Suppressor macrophage treated with lipopolysaccharide for 4 hours (primary cell): ENCODE measurements at places on chromosomes 11 and 22.
A peak's percentile ranks its signal among the peaks of the same experiment; 100 is the strongest.

DNA sequence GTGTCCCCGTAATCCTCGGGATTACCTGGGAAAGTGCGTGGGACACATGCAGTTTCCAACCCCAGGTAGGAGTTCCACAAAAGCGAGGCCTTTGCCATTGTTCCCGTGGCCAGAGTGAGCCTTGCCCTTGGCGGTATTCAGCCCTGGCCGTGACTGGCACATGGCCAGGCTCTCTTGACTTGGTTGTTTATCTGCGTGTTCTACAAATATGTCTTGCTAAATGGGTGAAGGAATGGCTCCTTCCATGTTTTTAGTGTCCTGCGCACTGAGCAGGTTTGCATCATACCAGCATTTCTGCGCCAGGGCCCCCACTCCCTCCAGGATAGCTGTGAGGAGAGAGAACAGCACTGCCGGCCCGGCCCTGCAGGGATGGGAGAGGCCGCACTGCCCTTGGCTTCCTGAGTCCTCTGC lies 20.0 kb downstream of the POLR3H start:
- DNase-seq, result no peak

GRCh38 chr11:12723421-12724300 lies 49.4 kb downstream of the TEAD1 start:
- no peak for DNase-seq

GRCh38 chr11:72081821-72082453 lies 1.3 kb downstream of the LRRC51 start:
- DNase-seq, result peak; percentile 75

GRCh38 chr11:86630229-86630981 lies 42.0 kb downstream of the ME3 start:
- DNase-seq, result no peak

DNA sequence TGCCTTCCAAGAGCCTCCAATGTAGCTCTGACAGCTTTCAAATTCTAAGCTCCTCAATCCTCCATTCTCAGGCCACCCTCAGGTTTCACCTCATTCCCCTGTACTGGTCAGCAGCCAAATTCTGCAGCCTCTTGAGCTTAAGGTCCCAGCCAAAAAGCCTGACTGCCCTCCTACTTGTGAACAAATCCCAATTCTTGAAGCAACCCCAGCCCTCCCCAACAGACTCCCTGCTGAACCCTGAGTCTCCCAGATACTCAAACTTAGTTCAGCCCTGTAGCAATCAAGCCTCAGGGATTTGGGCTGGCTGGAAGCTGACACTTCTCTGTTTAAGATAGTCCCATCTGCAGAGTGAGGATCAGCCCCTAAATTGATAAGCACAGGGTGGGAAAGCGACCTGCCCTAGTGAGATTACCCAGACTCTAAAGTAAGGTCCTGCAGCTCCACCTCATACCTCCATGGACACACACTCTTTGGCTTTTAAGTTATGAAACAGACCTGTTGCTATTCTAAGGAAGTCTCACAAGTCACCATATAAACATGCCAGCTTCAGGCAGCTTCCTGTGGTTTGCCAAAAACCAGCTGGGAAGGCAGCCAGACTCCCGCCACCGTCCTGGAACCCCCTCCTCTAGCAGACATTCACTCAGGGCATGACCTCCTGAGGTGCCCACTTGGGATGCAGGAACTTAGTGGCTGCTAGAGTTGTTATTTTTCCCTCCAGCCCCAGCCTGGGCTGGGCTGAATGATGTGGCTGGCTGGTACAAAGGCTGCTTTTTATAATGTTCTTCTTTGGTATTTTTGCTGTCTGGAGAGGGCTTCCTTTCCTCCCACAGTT lies 82.5 kb upstream of the PICALM start:
- DNase-seq, result no peak

DNA sequence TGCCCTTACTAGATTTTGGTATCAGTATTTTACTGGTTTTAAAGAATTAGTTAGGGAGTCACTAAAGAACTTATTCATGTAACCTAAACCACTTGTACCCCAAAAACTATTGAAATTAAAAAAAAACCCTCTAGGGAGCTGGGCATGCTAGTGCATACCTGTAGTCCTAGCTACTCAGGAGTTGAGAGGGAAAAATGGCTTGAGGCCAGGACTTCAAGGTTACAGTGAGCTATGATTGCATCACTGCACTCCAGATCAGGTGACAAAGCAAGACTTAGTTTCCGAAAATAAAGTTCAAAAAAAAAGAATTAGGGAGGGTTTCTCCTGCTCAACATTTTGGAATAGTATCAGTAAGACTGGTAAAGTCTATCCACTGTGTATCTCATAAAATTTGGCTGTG lies 364.4 kb upstream of the LUZP2 start:
- no peak for DNase-seq

GRCh38 chr22:48760481-48761390 lies 1066.9 kb downstream of the BRD1 start:
- DNase-seq, result no peak
